A673 (cell line): ENCODE measurements at places on chromosomes 2 and 18.

- DNase-seq, result peak; percentile 72
Measured at GRCh38 chr2:96404446-96405373, 69.1 kb downstream of the NCAPH start.

DNA sequence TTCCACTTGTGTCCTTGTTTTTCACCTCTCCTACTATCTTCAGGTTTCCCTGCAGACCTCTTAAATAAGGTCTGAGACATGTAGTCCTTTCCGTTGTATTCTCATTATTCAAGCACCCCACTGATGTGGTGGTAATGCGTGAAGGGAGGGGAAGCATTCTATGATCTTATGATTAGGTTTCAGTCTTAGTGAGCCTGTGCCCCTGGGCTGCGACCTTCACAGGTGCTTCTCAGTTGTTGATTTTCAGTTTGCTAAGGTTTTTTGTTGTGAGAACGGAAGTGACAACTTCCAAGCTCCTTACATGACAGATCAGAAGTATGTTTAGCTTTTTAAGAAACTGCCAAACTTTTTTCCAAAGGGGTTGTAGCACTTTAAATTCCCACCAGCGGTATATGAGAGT, 41.3 kb downstream of the VPS54 start:
- DNase-seq, result no peak

- DNase-seq, result no peak
Measured at GRCh38 chr2:150526006-150526405, 38.5 kb upstream of the RND3 start.

DNA sequence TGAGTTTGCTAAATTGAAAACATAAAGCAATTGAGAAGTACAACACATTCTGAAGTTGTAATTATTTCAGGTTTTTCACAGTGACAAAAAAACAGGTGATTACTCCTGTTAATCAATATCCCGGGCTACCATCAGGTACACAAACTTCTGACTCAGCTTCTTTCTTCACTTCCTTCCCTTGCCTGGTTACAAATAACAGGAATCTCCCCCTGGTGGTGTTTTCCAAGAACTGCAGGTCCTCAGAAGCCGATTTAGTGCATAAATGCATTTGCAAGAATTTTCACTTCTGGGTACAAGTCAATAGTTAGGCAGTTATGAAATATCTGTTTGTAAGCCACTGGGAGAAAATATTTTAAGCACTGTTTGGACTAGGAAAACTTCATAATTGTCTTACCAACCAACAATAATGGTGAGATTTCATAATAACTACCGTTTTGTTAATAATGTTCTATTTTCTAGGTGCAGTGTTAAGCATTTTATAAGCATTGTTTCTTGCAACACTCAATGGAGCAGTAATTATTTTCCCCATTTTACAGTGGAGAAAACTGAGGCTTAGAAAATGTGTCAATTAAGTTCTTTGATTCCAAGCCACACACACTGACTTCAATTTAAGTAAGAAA, 12.4 kb upstream of the GMCL1 start:
- DNase-seq, result peak; percentile 90

- no peak for DNase-seq
Measured at GRCh38 chr2:860259-860855, 90.3 kb upstream of the SNTG2 start.
